Renal cortex interstitium (tissue), 15 donors: ENCODE measurements at places on chromosomes 3 and 15. TPM values are rescaled to one million over a fixed set of nuclear protein-coding genes. Genes with fewer than 3 reads are reported as not detected.
A peak's percentile ranks its signal among the peaks of the same experiment; 100 is the strongest.

DNA sequence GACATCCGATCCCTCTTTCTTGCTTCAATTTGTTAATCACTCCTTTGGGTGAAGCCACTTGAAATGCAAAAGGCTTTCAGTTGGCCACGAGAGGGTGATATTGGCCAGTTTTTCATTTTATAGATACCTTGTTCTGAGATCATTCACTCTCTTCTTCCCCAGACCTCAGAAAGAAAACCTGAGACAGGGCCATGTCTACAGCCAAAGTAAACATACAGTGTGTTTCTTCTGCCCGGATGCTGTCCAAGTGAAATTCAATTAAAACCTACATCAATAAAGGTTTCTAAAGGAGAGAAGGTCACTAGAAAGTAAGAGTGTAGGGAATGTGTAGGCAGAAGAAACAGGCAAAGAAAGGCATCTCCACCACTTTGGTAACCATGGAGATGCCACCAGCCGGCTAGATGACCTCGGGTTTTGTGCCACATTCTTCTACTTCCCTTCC is 39.5 kb upstream of the FMN1 start:
- peak; percentile 35 for DNase-seq

DNA sequence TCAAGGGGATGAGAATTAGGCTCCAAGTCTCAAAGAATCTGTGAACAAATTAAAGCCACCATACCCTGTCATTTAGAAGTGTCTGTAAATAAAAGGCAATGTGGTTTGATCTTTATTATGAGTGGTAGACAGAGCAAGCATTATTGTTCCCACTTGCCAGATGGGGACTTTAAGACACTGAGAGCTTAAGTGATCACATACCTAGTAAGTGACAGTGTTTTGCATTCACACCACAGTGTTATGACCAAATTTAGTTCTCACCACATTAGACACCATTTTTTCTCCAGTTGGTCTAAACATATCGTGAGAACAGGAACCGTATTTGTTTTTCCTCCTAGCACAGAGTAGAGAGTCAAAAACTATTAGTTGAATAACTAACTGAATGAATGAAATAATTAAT is 13.2 kb upstream of the ZBED2 start:
- no peak for DNase-seq

GRCh38 chr15:56741541-56741940 is 8.2 kb upstream of the ZNF280D start:
- no peak for DNase-seq

HDDC3 gene
- 21.0 TPM for polyA plus RNA-seq

PSTPIP1 gene
- polyA plus RNA-seq = 1.7 TPM

HIGD2B gene
- not detected for polyA plus RNA-seq

GRCh38 chr15:40332113-40332781 is 8.5 kb downstream of the CCDC9B start:
- no peak for DNase-seq

PRR20G gene
- polyA plus RNA-seq = not detected

DNA sequence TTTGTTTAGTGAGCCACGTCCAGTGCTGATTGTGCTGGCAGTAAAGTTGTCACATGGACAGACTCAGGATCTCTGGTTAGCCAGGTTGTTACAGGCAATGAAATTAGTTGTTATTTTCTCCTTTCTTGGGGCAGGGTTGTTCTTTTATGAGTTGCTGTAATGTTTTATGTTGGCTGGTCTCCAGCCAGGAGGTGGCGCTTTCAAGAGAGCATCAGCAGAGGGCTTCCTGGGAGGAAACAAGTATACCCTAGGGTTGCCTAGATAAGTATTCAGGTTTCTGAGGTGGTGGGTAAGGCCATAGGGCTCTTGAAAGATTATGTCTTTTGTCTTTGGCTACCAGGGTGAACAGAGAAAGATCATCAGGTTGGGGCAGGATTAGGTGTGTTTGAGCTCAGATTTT is 14.5 kb upstream of the CFAP20DC start:
- DNase-seq = no peak

DNA sequence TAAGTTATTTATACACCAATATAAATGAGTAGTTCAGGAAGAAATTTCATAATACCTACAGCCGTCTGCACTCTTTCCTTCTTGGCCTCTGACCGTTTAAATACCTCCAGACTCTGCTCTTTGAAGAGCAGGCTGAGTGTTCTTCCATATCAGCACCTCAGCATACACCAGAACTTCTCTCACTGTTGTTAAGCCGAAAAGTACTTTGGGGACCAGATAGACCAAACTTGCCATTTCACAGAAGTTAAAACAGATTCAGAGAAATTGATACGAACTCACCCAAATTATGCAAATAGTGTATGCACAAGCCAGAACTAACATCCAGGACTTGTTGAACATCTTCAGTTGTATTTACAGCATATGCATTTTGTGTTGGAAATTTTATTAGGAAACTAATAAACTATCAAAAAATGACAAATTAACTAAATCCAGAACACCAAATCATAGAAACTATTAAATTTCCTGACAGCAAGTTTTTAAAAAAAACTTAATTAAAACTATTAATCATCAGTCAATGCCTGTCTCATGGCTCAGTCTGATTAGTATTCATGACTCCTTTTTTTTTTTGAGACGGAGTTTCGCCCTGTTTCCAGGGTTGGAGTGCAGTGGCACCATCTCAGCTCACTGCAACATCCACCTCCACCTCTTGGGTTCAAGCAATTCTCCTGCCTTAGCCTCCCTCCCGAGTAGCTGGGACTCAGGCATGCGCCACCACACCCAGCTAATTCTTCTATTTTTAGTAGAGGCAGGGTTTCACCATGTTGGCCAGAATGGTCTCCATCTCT is 24.1 kb downstream of the CGGBP1 start:
- no peak for DNase-seq

ZNF660 gene
- polyA plus RNA-seq = 18.2 TPM

DNA sequence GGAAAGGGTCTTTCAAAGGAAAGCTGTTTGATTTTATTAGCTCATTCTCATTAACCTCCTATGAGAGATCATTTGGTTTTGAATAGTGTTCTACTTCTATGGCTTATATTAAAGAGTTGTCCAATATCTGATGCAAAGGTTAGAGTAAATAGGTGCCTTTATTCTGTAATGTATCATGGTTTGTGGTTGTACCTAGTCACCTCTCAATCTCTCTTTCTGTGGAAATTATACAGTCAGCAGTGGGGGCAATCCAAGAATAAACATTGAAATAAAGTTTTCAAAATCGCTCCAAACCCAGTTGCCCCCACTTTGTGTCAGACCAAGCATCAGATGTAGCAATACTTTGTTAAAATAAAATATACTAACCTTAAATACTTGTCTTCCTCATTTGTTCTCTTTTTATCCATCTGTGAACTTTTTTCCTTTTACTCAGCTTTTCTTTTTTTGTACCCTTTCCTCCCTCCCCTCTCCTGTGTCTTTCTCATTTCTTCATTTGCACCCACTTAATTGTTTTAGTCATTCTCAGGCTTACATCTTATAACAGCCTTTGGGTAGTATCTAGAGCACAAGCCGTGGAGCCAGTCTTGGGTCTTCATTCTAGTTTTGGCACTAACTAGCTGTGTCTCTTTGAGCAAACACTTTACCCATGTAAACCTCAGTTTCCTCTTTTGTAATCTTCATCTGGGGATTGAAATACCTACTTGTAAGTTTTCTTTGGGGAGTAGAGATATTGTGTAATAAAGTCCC is 16.7 kb downstream of the CMSS1 start:
- DNase-seq = no peak

GRCh38 chr3:11195721-11196332 is 41.5 kb downstream of the HRH1 start:
- no peak for DNase-seq

XIRP1 gene
- 0.11 TPM for polyA plus RNA-seq

GOLGA8S gene
- polyA plus RNA-seq = 0.86 TPM

DNA sequence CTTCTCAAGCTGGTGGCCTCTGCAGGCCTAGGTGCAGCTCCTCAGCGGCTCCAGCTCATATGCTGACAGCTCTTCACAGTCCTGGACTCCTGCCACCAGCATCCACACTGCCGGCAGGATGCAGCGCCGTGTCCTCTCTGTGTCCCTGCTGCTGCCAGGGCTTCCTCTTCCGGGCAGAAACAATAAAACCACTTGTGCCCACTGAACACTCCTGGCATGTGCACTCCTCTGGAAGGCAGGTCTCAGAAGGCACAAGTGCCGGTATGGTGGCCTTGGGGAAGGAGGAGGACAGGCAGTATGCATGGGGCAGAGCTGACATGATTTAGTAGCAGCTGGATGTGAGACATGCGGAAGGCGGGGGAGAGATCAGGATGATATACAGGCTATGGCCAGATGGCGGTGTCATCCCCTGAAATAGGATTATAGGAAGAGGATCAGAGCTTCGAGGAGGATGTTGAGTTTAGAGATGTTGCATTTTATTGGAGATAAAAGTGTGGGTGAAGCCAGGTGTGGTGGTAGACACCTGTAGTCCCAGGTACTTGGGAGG is 7.5 kb upstream of the MAN2A2 start:
- DNase-seq = no peak

GRCh38 chr3:194045289-194045688 is 90.7 kb upstream of the HES1 start:
- DNase-seq = no peak

- DNase-seq = no peak
These were observed 8.8 kb downstream of the TMOD3 start for GRCh38 chr15:51838270-51838669.

DNA sequence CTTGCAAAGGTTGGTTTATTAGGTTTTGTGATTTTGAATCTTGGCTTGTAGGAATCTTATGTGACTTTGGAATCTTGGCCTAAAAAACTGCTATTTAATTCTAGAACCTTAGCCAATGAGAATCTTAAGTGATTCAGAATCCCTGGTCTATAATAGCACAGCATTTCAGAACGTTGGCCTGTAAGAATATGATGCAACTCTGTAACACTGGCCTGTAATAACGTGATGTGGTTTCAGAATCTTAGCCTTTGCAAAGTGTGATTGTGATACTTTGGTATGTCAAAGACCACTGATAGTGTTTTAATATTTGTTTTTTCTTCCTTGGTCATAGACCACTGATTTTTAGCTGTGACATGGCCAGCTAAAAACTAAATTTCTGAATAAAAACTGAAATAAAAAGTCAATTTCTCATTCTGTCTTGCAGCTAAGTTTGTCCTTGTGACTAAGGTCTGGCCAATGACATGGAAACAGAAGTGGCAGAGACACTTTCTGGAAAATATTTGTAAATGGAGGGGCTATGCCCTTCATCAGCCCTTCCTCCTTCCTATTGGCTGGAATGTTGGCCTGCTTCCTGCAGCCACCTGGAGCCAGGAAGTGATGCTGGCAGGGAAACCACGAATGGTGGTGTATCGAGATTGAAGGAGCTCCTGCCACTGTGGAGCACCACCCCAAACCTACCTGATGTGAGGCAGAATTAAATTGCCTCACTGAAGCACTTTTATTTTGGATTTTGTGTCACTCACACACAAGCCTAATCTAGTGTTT is 42.3 kb upstream of the CORO2B start:
- DNase-seq = no peak

- DNase-seq = no peak
These were observed 87.4 kb downstream of the FLNB start for GRCh38 chr3:58095603-58096138.

DNA sequence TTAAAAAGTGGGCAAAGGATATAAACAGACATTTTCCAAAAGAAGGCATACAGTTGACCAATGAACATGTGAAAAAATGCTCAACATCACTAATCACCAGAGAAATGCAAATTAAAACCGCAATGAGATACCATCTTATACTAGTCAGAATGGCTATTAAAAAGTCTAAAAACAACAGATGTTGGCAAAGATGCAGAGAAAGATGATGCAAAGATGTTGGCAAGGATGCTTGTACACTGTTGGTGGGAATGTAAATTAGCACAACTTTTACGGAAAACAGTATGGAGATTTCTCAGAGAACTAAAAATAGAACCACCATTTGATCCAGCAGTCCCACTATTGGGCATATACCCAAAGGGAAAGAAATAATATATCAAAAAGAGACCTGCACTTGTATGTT is 53.5 kb downstream of the TLNRD1 start:
- no peak for DNase-seq

DNA sequence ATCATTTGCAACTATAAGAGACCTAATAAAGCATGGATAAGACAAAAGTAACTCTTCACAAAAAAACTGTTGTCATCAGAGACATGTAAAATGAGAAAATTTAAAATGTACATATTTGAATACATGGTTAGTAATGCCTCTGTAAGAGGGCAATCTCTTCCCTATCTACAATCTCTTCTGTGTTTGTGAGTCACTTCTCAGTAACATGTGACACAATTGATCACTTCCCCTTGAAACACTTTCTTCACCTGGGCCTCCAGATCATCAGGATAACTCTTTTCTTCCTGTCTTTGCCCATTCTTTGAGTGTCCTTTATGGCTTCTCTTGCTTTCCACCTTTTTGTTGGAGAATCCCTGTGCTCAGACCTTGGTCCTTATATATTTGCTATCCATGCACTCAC is 50.4 kb downstream of the TFDP2 start:
- DNase-seq = no peak

DNA sequence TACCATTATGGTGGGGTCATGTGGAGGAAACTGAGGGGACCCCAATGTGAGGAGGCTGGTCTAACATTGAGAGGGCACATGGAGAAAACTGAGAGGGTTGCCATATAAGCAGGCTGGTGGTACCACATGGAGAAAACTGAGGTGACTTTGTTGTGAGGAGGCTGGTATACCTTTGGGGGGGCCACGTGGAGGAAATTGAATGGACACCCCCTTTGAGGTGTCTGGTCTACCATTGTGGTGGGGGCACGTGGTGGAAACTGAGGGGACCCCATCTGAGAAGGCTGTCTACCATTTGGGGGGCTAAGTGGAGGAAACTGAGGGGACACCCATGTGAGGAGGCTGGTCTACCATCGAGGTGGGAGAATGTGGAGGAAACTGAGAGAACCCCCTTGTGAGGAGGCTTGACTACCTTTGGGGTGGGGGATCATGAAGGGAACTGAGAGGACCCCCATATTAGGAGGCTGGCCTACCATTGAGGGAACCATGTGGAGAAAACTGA is 163.8 kb downstream of the FBLN2 start:
- DNase-seq = no peak

- no peak for DNase-seq
These were observed 87.7 kb downstream of the LIPC start for GRCh38 chr15:58519516-58519915.

- DNase-seq = no peak
These were observed 679.9 kb downstream of the NTRK3 start for GRCh38 chr15:87576486-87577176.
